ENCODE measurements at places on chromosomes 3 and 15.

GRCh38 chr3:166013073-166013679, 176.0 kb upstream of the BCHE start:
- DNase-seq, result no peak

- no peak for DNase-seq
These were observed 232.2 kb downstream of the VPS13C start for GRCh38 chr15:61828008-61828407.

- no peak for DNase-seq
These were observed 311.9 kb upstream of the EPHA3 start for GRCh38 chr3:88795503-88795902.

DNA sequence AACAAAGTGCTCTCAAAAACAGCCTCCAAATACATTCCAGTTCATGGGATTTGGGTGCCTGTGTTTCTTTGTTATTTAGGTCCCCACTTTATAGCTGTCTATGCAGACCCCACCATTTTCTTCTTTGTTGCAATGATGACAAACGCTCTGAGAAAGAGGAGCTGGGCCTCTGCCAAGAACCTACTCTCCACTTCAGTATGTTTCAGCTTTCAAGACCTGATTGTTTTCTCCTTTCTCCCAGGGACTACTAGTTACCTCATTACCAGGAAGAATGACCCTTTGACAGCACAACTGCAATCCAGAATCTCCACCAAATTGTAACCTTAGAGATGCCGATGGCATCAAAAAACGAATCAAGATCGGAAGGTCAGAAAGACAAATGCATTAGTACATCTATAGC, 236.8 kb downstream of the MEIS2 start:
- DNase-seq, result no peak

GRCh38 chr3:66344391-66344811, 123.6 kb downstream of the SLC25A26 start:
- DNase-seq, result no peak

GRCh38 chr3:8210882-8211341, 290.7 kb upstream of the LMCD1 start:
- DNase-seq, result no peak

DNA sequence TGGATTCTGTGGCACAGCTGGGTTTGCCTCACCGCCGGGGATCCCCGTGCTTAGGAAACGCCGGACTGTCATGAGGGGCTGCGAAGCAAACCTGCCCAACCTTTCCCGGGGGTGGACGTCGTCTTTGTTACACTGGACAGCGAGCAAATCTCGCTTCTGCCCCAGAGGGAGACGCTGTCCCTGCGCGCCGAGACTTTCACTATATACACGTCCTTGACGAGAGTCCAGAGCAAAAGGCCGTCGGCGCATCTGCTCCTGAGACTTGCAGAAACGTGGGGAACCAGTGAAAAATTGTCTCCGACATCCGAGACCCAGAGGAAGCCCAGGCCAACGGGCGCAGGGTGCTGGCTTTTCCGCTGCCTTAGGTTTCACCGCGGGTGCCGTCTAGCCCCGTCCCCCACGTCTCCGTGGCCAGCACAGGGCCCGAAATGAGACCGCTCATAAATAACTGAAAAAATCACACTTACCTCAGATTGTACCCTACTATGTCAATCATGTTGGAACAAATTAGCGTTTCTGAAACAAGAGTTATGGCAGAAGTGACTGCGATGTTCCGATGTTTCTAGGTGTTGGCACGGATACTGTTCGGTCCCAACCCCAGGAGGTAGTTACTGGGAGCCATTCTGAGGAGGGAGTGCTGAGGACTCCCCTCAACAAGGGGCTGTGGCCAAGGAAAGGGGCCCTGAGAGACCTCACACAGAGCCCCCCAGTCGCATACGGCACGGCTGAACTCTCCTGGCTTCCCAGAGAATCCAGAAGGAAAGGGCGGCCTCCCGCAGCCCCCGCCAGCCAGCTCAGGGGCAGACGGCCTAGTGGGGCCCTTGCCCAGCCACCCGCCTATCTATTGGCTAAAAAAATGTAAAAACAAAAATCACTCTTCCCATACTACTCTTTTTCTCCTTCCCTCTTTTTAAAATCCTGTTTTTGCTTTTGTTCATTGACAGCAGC, 14.4 kb upstream of the MUC4 start:
- no peak for DNase-seq
